Osteocyte (in vitro differentiated cells): ENCODE measurements at places on chromosomes 11 and 22. TPM values are rescaled to one million over a fixed set of nuclear protein-coding genes. Genes with fewer than 3 reads are reported as not detected.
A peak's percentile ranks its signal among the peaks of the same experiment; 100 is the strongest.

DNA sequence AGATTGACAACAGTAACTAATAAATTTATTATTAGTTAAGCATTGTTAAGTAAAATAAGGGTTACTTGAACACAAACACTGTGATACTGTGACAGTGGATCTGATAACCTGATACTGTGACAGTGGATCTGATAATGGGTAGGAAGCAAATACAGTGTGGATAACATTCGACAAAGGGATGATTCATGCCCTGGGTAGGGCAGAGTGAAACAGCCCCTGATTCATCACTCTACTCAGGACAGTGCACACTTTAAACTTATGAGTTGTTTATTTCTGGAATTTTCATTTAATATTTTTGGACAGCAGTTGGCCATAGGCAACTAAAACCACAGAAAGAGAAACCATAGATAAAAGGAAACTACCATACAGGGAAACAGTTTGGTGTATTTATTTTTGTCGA lies 60.8 kb upstream of the CTSC start:
- no peak for DNase-seq

GRCh38 chr11:63896071-63896470 lies 20.9 kb downstream of the RCOR2 start:
- no peak for DNase-seq

DNA sequence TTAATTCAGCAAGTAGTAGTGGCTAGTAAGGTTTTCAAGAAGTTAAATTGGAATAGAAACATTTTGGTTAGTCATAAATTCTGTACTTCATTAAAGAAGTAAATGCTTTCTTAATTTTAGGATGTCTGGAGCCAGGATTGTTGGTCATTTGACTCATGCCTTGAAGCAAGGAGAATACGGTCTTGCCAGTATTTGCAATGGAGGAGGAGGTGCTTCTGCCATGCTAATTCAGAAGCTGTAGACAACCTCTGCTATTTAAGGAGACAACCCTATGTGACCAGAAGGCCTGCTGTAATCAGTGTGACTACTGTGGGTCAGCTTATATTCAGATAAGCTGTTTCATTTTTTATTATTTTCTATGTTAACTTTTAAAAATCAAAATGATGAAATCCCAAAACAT lies 25.8 kb downstream of the ACAT1 start:
- no peak for DNase-seq

GRCh38 chr11:85094795-85095194 lies 532.3 kb downstream of the DLG2 start:
- no peak for DNase-seq

DNA sequence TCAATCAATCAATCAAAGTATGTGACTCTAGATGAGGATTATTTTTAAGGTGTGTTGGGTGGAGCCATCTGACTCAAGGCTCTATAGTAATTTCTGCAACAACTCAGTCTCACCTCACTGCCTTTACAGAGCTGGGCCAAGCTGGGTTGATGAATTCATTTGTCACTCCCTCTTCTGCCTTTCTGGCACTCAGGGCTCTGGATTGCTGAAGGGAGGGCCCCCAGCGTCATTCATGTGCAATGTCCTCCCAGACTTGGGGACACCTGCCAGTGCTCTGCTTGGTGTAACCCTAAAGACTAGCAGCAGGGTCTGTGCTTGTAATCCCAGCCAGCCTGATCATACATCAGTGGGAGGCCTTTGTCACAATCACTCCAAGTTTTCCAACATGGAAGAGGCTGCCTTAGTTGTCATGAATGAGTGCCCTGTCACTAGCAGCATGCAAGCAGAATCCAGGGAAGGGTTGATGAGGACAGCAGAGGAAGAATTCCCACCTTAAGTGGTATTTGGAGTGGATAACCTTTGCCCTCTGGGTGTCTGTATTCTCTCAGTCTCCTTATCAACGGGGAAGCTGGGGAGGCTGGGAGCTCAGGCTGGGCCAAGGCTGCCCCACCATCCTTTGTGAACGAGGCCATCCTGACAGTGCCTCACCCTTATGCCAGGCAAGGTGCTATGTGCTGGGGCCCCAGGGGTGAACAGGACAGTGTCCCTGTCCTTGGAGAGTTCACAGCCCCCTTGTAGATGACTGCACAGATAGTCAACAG lies 2.0 kb upstream of the TP53I11 start:
- DNase-seq, result no peak

DNA sequence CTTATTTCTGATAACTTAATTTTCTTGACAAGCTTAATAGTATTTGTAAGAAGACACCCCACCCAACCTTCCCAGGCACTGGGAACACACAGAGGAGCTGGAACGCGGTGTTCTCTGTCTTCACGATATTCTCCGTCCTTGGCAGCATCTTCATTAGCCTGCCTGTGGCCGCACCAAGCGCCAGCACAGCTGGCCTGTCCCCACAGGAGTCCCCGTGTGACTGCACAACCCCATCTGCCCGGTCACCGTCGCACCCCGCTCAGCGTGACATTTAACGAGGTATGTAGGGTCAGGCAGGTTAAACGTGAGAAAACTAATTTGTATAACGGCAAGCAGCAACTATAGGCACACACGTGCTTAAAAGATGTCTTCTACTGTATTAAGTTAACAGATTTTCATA lies 293.3 kb downstream of the BRD1 start:
- peak; percentile 51 for DNase-seq

DNA sequence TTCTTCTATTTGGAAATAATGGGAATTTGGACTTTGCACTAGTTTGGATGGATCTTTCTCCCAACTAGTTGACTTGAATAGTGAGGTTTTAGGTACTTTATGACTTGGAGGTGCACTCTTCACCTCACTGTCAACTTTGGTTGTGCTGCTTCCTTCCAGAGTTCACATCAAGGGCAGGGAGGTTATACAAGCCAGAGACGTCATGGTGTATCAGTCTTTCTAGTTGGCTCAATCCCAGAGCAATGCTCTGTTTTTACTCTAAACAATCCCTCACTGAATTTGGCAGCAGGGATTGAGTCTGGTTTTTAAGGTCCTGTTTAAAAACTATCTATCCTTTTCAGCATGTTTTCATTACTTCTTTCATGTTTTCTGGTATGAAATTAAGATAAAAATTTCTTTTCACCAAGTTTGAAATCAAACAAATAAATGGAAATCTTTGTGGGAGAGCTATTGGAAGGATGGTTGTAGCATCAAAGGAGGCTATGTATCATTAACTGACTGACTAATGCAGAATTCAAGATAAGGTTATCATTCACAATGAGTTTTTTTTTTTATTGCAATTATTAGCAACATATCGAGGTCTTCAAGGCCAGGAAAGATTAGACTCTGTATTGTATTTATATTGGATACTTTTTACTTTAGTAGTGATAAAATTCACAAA lies 28.0 kb upstream of the ZBED5 start:
- no peak for DNase-seq

DNA sequence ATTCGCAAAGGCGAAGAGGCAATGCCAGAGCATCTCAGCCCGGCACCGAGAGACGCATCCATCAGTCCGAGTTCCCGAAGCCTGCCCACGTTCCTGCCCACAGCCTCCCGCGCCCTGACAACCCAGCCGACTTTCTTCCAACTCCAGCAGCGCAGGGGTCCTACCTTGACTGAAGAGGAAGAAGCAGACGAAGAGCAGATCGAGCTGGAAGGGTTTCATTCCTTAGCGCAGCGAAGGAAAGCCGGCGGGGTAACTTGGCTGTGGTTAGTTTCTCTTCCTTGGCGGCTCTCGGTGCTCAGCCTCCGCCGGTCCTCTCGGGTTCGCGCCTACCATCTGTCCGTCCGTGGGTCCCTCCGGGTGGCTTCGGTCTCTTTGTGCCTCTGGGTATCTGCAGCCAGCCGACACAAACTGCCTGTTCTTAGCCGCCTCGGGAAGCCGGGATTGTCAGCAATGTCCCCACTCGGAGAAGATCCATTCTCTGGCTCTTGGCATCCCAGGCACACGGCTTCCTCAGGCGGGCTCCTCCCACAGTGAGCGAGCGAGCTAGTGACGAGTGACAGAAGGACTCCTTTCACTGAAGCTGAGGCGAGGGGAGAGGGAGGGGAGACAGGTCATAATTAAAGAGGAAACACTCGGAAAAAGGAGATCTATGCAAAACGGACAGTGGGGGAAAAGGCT lies at the start of gene KIRREL3:
Gene KIRREL3, minus strand, starts transcription at position 480 of the 678 bp plus-strand sequence.
- DNase-seq, result no peak

DNA sequence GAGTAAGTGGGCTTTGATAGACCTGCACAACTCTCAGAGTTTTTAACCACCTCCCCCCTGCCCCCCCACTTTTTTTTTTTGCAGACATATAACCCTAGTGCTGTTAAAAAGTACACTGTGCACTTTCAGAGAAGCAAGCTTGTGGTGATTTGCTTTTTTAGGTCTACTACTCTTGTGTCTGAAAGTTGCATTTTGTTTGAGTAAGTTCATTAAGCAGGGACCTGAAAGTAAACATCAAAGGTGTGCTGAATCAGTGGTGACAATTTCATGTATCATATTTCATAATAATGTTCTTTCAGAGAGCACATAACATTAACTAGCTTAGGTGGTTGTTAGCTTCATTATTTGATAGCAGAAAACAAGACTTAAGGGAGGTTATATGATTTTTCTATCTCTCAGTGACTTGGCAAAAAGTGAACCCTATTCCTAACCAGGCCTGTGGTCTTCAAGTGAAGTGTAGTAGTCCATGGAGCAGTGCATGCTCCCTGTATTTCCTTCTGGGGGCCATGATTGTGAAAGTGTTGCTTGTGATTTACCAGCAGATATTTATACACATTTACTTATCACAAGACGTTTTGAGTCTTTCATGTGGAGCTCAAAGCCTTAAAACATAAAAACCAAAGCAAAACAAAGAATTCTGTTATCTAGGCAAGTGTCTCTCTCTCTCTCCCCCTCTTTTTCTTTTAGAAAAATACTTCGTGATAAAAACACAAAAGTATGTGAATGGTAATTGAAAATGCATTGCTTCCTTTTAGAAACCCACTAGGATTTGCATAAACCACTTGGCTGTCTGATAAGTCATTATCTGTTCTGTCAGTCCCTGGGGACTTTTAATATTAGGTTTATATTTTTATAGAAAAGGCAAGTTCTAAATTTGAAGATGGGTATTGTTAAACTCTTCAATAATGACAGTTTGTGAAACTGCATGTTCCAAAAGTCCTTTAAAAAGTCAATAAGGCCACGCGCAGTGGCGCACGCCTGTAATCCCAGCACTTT lies 7.5 kb upstream of the RAG2 start:
- DNase-seq, result no peak

DNA sequence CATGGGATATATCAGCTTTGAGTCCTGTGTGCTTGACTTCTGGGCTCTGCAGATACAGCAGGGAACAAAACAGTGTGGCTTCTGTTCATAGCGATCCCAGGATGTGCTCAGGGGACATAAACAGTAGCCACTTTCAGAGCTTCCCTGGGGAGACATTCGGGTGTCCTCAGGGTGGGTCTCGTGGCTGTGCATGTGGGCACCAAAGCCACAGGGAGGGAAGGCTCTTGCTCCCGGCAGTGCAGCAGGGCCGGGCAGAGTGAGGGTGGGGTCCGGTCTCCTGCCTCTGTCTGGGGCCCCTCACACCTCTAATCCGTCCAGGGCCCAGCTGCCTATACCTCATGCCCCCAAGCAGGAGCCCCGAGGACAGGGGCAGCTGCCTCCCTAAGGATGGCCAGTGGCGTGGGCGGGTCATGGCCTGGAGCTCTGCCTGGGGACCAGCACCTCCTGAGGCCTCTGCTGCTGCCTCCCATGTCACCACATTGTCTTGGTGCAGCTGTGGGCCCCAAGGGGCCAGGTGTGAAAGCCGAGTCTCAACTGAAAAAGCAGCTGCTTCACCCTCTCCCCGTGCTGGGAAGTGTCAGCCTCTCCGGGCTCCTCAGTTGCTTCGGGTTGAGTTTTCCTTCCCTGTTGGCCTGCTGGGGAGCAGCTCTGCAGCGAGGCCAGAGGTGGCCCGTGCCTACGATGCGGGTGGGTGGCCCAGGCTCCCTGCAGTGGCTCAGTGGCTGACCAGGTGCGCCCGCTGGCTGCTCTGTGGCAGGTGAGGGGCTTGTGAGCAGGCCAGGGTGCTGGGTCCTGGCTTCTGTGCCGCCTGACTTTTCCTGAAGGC lies 3.8 kb downstream of the TPCN2 start:
- DNase-seq, result no peak

GRCh38 chr22:50186181-50186714 lies 535 bp downstream of the TRABD start:
- DNase-seq, result no peak

GRCh38 chr11:68831124-68831523 lies 10.6 kb downstream of the CPT1A start:
- DNase-seq, result no peak

DNA sequence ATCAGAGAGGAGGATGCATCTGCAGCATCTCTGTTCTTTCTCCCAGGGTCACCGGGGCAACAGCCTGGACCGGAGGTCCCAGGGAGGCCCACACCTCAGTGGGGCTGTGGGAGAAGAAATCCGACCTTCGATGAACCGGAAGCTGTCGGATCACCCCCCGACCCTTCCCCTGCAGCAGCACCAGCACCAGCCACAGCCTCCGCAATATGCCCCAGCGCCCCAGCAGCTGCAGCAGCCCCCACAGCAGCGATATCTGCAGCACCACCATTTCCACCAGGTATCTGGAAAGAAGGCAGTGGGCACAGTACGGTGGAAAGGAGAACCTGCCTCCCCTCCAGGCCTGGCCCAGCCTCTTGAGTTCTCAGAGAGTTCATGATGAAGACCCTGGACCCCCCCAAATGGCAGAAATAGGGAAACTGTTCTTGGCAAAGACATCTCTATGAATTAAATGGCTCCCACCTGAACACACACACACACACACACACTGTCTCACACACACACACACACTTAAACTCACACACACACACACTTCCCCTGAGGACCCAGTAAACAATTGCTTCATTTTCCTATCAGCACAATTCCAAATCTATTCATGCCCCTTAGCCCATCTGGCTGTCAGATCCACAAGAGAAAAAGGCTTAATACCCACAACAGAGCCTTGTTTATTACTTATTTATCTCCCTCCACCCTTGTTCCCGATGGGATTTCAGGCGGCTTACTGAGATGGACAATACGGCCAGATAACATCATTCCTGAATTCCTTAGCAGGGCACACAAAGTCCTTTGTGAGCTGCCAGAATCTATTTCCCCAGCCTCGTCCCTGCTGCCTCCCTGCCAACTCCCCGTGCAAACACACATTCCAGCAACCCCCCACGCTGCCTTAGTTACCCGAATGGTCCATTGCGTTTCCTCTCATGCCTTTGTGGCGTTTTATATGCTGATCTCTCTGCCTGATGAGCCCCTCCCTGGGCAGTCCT lies 8.1 kb downstream of the TMA7B start:
- DNase-seq, result no peak

- DNase-seq, result peak; percentile 77
Observed at GRCh38 chr22:38135133-38135706, 24.7 kb upstream of the BAIAP2L2 start.

PKNOX2 gene
- 78.7 and 89.3 TPM in 2 replicates for total RNA-seq

GLB1L3 gene
- not detected in 2 replicates for total RNA-seq

EP300 gene
- 74.8 and 83.4 TPM in 2 replicates for total RNA-seq

MPZL2 gene
- not detected in 2 replicates for total RNA-seq

PARVA gene
- 144 and 148 TPM in 2 replicates for total RNA-seq

PGGHG gene
- total RNA-seq, result 39.9 and 43.4 TPM in 2 replicates

ANKK1 gene
- total RNA-seq, result not detected in 2 replicates

ARHGAP32 gene
- total RNA-seq, result 13.5 and 15.2 TPM in 2 replicates
